T-cell (primary cell): ENCODE measurements at places on chromosomes 11 and 22.
A peak's percentile ranks its signal among the peaks of the same experiment; 100 is the strongest.

- H3K27me3 ChIP-seq = no peaks in the 10 kb centered on the region
- DNase-seq = peak; percentile 43
- H3K27ac ChIP-seq = no peak overlapping the region
- no peak overlapping the region for H3K4me3 ChIP-seq
- peaks cover 15% of the 10 kb centered on the region for H3K4me1 ChIP-seq
These were observed 5.3 kb downstream of the ADA2 start for GRCh38 chr22:17213976-17214375.

- H3K4me3 ChIP-seq = no peak overlapping the region
- H3K27ac ChIP-seq = no peak overlapping the region
These were observed 102.6 kb upstream of the ALDH3B2 start for GRCh38 chr11:67776852-67777520.

DNA sequence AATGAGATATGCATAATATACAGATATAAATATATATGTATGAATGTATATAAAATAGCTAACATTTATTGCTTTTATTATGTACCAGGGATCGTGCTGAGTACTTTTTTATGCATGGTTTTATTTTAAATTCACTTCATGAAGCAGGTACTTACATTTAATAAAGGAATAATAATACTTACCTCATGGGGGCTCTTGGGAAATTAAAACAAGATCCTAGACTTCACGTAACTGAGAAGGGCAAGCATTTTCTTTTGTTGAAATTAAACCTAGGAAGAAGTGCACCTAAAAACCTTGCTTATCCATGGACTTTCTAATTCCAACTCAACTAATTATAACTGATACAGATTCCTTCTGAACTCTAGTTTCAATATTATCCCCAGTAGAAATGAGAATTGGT lies 40.0 kb upstream of the ABTB2 start:
- no peaks in the 10 kb centered on the region for H3K27me3 ChIP-seq
- H3K4me3 ChIP-seq = no peak overlapping the region
- H3K4me1 ChIP-seq = no peaks in the 10 kb centered on the region
- DNase-seq = no peak

DNA sequence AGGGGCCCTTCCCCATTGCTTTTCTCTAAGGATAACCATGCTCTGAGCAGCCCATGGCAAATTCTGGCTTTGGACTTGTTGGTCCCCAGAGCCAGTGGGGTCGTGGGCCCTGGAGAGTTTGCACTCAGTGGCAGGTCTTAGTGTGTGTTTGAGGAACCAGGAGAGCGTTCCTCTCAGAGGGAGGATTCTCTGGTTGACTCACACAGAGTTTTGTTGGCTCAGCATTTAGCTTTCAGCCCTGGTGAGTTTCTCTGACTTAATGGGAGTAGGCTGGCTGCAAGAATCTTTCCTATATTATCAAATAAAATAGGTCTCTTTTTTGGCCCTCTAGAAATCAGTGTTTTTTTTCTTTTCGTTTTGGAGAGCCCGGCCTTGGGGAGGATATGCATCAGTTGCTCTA lies 20.9 kb downstream of the ST14 start:
- DNase-seq = no peak
- no peak overlapping the region for H3K4me3 ChIP-seq
- H3K36me3 ChIP-seq = no peaks in the 10 kb centered on the region
- no peaks in the 10 kb centered on the region for H3K27me3 ChIP-seq

DNA sequence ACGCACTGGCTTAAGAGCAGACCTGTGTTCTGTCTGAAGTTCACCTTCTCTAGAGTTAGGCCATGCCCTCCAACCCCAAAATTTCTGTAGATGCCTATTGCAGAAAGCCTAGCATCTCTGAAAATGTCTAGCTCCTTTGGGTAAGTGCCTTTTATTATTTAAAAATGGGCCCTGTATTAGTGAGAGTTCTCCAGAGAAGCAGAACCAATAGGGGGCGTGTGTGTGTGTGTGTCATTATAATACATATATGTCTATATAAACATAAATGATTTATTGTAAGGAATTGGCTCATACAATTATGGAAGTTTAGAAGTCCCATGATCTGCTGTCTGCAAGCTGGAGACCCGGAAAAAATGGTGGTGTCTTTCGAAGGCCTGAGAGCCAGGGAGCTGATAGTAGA lies 144.7 kb downstream of the TTC17 start:
- H3K27me3 ChIP-seq = peaks cover 6% of the 10 kb centered on the region
- DNase-seq = no peak
- H3K4me3 ChIP-seq = no peak overlapping the region
- H3K27ac ChIP-seq = no peak overlapping the region
- H3K4me1 ChIP-seq = no peaks in the 10 kb centered on the region

DNA sequence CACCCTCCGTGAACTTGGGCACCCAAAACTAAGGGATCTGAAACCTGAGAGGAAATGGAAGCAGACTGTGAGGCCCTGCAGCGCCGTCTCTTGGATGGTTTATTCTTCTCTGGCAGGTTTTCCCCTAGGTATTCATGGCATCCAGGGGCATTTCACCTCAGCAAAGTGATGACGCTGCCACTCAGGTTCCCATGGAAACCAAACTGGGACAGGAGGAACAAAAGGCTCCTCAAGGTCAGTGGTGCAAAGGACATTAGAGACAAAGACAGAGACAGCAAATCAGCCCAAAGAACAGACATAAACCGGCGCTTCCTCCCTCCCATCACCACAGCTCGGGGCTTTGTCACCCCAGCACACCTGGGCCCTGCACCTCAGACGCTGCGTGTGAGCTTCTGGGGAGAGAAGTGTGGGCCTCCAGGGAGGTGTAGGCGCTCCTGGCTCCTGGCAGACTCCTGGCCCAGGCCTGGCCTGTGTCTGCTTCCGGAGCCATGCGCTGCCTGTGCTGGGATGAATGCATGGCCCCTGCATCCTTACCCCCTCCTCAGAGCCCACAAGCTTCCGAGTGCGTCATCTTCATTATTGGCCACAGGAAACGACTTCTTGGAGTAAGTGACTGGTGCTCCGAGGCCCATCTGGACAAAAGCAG lies 5.9 kb downstream of the TP53AIP1 start:
- DNase-seq = no peak
- H3K36me3 ChIP-seq = no peaks in the 10 kb centered on the region
- H3K27me3 ChIP-seq = no peaks in the 10 kb centered on the region
- no peak overlapping the region for H3K4me3 ChIP-seq

- no peaks in the 10 kb centered on the region for H3K27me3 ChIP-seq
- DNase-seq = no peak
- peaks cover 8% of the 10 kb centered on the region for H3K4me1 ChIP-seq
- no peak overlapping the region for H3K4me3 ChIP-seq
- no peak overlapping the region for H3K27ac ChIP-seq
These were observed 5.1 kb upstream of the NOL12 start for GRCh38 chr22:37681001-37681424.

DNA sequence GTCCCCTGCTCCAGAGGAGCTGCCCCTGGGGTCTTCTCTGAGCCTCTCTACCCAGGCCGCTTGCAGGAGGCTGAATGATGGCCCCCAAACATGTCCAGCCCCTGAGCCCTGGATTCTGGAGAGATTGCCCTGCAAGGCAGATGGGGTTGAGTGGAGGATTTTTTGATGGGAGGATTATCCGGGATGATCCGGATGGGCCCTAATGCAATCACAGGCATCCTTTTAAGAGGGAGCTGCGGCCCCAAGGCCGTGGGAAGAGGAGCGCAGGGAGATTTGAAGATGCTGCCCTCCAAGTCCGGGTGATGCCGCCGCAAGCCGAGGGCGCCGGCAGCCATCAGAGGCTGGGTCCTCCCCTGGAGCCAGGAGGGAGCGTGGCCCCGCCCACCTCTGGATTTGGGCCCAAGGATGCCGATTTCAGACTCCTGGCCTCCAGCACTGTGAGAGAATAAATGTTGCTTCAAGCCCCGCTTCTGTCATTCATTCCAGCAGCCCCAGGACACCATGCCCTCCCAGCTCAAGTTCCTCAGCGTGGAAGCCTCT lies 66.0 kb downstream of the WNT7B start:
- H3K27me3 ChIP-seq = peaks cover 34% of the 10 kb centered on the region
- no peak overlapping the region for H3K4me3 ChIP-seq
- H3K4me1 ChIP-seq = no peaks in the 10 kb centered on the region
- H3K36me3 ChIP-seq = no peaks in the 10 kb centered on the region
- H3K27ac ChIP-seq = no peak overlapping the region

DNA sequence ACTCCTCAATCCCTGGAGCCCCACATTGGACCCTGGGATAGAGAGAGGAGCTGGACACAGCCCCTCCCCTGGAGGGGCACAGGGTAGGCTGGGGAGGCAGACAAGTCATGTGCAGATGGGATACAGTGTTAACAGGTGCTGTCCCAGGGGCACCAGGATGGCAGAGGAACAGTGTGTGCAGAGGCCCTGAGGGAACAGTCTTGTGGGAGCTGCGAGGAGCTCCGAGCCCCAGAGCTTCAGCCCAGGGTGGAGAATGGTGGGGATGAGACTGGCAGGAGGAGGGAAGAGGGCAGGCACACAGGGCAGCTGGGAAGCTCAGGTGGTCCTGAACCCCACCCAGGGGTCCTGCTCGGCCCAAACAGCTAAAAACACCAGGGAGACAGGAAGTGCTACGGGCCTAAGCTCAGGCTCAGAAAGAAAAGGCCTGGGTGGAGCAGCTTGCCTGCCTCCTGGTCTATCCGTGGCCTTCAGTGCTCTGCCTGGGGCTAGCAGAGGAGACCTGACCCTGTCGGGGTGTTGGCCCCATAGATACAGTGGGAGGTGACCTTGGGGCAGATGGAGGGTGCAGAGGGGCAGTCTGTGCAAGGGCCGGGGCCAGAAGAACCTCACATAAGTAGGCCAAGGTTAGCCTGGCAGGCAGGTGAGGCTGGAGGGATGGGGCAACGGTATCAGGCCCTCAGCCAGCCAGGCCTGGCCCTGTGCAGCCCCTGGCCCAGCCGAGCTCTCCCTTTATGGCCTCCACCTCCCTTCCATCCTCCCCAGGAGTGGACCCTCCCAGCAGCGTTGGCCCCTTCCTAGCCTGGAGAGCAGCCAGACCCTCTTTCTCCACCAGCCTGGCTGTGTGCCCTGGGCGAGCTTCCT lies 15.4 kb downstream of the CAPN5 start:
- no peaks in the 10 kb centered on the region for H3K36me3 ChIP-seq
- H3K4me3 ChIP-seq = peak overlapping the region; percentile 27
- no peak for DNase-seq
- peak overlapping the region; percentile 83 for H3K27ac ChIP-seq

GRCh38 chr22:23789121-23789520 lies 2.4 kb downstream of the SMARCB1 start:
- peaks cover 64% of the 10 kb centered on the region for H3K4me1 ChIP-seq
- peaks cover 3% of the 10 kb centered on the region for H3K36me3 ChIP-seq
- no peaks in the 10 kb centered on the region for H3K27me3 ChIP-seq
- no peak overlapping the region for H3K27ac ChIP-seq
- H3K4me3 ChIP-seq = no peak overlapping the region

- H3K36me3 ChIP-seq = no peaks in the 10 kb centered on the region
- no peak for DNase-seq
- H3K27me3 ChIP-seq = peaks cover 9% of the 10 kb centered on the region
- H3K4me1 ChIP-seq = no peaks in the 10 kb centered on the region
- H3K4me3 ChIP-seq = no peak overlapping the region
- no peak overlapping the region for H3K27ac ChIP-seq
These were observed 151.0 kb downstream of the MPPED1 start for GRCh38 chr22:43562843-43563242.

GRCh38 chr22:33062361-33062760 lies 4.2 kb upstream of the SYN3 start:
- no peak overlapping the region for H3K27ac ChIP-seq
- no peak overlapping the region for H3K4me3 ChIP-seq
- no peak for DNase-seq
- no peaks in the 10 kb centered on the region for H3K36me3 ChIP-seq
- H3K4me1 ChIP-seq = no peaks in the 10 kb centered on the region

DNA sequence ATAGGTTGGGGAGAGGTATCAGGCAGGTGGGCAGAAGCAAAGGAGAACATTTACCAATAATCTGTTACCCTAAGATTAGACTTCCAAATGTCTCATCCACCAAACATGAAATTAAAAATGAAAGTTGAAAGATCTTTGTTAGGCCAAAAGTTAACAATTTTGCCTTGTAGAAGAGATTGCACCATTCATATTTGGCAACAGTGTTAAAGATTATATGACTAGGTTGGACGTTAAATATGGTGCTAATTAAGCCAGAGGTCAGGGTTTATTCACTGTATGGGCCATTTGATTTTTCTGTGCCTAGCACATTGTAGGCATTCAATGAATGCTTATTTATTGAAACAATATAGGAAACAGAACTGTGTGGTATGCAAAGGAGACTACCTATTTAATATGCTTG lies 126.1 kb upstream of the SLC5A12 start:
- H3K27me3 ChIP-seq = no peaks in the 10 kb centered on the region
- no peak overlapping the region for H3K27ac ChIP-seq
- no peaks in the 10 kb centered on the region for H3K36me3 ChIP-seq
- H3K4me3 ChIP-seq = no peak overlapping the region
- no peak for DNase-seq

DNA sequence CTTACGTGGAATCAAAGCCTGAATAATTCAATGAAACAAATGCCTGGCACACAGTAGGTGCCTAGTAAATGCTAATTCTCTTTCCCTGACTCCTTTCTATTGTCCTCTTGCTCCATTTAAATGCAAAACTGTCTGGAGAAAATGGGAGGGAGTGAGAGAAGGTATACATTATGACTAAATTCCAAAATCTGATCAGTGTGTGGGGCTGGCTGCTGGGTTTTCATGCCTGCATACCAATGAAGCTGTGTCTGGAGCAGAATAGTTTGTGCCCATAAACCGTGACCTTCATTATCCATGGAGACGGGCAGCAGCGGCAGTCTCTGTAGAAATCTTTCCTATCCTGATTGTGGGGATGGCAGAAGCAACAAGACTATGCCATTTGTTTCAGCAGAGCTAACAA lies 223.4 kb upstream of the ZBED5 start:
- H3K27ac ChIP-seq = no peak overlapping the region
- DNase-seq = no peak
- H3K27me3 ChIP-seq = no peaks in the 10 kb centered on the region
- H3K4me3 ChIP-seq = no peak overlapping the region
- H3K36me3 ChIP-seq = no peaks in the 10 kb centered on the region

- no peaks in the 10 kb centered on the region for H3K4me1 ChIP-seq
- no peak overlapping the region for H3K4me3 ChIP-seq
These were observed 1447.1 kb downstream of the FAM181B start for GRCh38 chr11:81286550-81286949.

GRCh38 chr11:46529928-46530574 lies 63.8 kb downstream of the AMBRA1 start:
- no peak overlapping the region for H3K27ac ChIP-seq
- DNase-seq = no peak
- H3K36me3 ChIP-seq = no peaks in the 10 kb centered on the region
- no peaks in the 10 kb centered on the region for H3K27me3 ChIP-seq

GRCh38 chr11:124961972-124962609 lies 8.1 kb downstream of the CCDC15 start:
- DNase-seq = no peak
- H3K4me3 ChIP-seq = no peak overlapping the region
- no peaks in the 10 kb centered on the region for H3K27me3 ChIP-seq
- no peak overlapping the region for H3K27ac ChIP-seq
- no peaks in the 10 kb centered on the region for H3K36me3 ChIP-seq
